Fibroblast of skin of right quadriceps (primary cell): ENCODE measurements at places on chromosomes 4 and X.
A peak's percentile ranks its signal among the peaks of the same experiment; 100 is the strongest.

DNA sequence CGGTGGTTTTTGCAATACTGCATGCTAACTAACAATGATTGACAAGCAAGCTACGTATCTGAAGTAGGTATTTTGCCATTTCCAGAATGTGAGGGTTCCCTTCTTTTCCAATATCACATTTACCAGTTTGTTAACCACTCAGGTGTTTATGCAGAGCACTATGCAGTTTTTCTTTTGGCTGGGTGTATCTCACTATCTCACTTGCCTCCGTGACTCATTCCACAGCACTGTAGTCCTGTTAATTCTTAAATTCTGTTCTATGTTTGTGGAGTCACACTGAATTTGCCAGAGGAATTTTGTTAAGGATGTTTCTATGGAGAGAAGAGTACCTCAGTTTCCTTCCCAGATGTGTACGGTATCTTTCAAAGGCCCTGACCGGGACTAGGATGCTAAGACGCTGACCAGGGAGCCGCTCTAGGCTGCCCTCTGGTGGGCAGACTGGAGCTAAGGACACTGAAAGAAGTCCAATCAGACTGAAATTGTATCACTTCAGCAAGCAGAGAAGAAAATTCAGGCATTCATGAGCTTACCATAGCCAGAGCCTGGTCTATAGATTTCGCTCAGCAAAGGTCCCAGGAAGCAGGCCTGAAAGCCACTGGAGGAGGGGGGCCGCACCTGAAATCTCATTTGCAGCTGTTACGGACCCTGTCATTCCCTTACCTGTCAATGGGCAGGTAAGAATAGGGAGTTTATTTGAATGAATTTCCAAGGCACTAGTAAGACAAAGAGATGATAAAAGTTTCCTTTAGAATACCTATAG lies 388.4 kb upstream of the SPOCK3 start:
- DNase-seq, result peak; percentile 60

- no peak for DNase-seq
Observed at GRCh38 chr4:175651756-175652310, 160.2 kb downstream of the GPM6A start.

DNA sequence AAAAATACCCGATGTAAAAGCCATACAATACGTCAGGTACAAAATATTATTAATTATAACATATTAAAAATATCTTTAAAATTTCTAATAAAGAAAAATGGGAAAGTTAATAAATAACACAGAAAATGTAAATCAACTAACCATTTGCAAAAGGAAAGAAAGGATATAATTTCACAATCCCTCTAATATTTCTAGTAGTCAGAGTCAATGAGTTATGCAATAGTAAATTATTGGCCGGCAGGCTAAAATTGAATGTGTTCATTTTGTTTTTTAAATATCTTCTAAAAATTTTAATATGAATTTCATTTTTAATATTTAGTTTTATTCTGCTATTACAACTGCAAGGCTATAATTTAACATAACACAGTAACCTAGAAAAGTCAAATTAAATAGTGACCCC lies 155.7 kb downstream of the FBXW7 start:
- no peak for DNase-seq

GRCh38 chr4:52852711-52853110 lies 9.4 kb upstream of the RASL11B start:
- no peak for DNase-seq

GRCh38 chr4:65023883-65024670 lies 614.8 kb upstream of the TECRL start:
- DNase-seq, result no peak

GRCh38 chr4:103075894-103076746 lies 441 bp downstream of the SLC9B2 start:
- DNase-seq, result peak; percentile 70

GRCh38 chrX:41233988-41234387 lies 100.0 kb upstream of the DDX3X start:
- no peak for DNase-seq

DNA sequence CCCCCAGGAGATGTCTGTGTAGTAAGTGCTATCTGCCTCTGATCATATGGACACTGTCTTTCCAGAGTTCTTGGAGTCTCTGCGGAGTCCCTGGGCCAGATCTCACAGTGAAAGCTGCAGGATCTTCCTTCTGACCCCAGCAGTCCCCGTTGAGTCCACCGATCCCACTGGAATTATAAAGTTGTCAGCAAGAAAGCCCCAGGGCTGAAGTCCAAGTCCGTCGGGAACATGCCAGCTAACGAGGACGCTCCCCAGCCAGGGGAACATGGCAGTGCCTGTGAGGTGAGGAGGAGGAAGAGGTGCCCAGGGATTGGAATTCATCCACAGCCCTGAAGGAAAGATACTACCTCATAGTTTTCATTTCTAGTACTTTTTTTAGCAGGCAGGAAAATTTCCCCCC lies 9.3 kb downstream of the ZNF81 start:
- DNase-seq, result no peak

GRCh38 chr4:7392438-7393421 lies 42.0 kb downstream of the PSAPL1 start:
- peak; percentile 28 for DNase-seq

DNA sequence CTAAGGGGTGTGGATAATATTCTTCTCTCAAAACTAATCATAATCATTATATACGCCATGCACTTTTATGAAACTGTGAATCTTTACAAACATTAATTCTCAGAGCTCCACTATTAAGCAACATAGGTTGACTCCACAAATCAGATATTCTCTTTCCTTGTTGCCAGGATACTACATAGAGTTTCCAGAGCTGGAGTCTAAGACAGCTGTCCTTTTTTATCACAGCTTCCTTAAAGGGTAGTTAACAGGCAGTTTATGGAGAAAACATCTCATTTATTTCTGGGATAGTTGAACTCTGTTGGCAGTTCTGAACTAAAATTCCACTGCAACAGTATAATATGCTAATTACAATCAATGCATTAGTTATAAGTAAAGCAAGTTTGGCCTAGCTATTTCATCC lies 152.1 kb upstream of the PPP1R2C start:
- no peak for DNase-seq

DNA sequence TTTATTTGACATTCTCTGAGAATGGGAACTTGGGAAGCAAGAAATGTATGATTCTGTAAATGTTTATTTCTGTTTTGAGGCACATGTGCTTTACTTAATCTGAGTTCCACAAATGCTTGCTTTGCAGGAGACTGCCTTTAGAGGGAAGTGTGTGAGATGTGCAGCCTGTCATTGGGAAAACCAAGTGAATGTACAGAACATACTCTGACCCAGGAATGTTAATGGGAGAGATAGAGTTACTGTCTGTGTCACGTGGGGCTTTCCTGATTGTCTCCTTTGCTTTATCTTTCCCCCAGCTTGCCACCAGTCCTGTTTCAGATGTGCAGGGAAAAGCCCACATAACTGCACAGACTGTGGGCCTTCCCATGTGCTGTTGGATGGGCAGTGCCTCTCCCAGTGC lies 218.6 kb upstream of the ANXA3 start:
- no peak for DNase-seq

GRCh38 chr4:2402048-2402842 lies 16.2 kb downstream of the ZFYVE28 start:
- DNase-seq, result no peak

DNA sequence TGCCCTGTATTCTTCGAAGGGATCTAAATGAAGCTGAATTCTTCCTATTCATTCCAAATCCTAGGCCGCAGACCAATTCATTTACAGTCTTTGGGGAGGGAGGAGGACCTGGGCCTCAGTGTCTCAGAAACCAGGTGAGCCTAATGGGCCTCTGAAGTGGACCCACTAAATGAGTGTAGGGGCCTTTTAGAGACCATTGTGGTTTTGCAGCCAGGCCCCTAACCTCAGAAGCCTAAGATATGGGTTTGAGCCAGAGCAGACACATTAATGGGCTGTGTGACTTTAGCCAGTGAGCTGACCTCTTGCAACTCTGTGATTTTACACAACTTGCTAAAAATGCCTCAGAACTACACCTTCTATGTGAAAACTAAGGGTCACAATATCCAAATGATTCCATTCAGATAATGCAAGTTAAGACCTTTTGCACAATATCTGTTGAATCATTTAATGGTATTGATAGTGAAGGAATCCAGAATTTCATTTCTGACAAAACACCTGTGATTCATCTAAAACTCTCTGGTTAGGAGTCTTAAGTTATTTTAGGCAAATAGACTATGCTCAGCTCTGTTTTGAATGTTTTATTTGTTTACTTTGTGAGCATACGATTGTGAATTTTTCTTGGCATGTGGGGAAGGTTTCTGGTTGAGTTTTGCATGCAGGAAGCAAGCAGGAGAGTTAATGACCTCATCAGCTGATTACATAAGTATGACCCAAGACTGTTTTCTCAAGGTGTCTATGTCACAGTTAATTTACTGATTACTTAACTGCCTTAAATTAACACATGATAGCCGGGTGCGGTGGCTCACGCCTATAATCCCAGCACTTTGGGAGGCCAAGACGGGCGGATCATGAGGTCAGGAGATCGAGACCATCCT lies 75.0 kb downstream of the EVC start:
- DNase-seq, result peak; percentile 14

DNA sequence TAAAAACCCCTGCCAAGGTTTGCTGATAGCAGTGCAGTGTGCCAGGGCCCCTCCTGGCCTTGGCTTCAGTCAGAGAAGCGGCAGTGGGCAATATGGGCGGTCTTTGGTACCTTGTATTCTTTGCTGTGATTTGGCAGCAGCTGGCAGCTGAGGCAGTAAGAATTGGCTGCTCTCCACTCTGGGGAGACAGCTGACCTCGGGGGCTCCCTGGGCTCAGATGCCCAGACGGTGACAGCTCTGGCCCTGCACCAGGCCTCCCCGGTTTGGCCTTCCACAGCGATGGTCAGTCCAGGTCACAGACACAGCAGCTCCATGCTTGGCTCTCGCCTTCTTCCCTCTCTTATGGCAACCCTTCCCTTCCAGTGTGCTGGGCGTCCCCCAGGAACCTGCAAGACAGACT lies 330.9 kb downstream of the BCOR start:
- DNase-seq, result no peak
